ENCODE measurements at places on chromosomes 16 and 17. TPM values are rescaled to one million over a fixed set of nuclear protein-coding genes. Genes with fewer than 3 reads are reported as not detected.
A peak's percentile ranks its signal among the peaks of the same experiment; 100 is the strongest.

Gene USP43
- 2.7 TPM for total RNA-seq

Gene ASPA
- total RNA-seq, result not detected

Gene MLLT6
- total RNA-seq, result 17.5 TPM

Gene KLHDC4
- 24.6 TPM for total RNA-seq

Gene ARHGAP23
- 19.4 TPM for total RNA-seq

Gene EXOC3L1
- not detected for total RNA-seq

Gene KRT20
- total RNA-seq, result not detected

Gene NARF
- total RNA-seq, result 33.7 TPM

Gene KRT222
- not detected for total RNA-seq

Gene KRT14
- total RNA-seq, result 7.9 TPM

DNA sequence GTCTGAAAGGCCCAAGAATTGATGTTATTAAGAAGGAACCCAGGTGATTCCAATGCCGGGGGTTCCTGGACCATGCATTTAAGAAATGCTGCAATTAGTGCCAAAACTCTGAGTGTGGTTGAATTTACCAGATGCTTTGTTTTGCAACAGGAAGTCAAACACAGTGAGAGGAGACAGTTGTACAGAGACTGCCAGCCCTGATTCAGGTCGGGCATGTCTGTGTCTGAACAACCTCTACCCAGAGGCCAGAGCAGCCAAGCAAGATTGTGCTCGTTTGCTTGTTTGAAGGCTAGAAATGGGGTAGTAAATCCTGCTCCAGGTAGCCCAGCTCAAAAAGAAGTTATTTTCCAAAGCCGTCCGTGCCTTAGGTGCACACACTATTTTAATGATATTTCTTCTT, 412.4 kb upstream of the ERCC4 start:
- no peak for DNase-seq

DNA sequence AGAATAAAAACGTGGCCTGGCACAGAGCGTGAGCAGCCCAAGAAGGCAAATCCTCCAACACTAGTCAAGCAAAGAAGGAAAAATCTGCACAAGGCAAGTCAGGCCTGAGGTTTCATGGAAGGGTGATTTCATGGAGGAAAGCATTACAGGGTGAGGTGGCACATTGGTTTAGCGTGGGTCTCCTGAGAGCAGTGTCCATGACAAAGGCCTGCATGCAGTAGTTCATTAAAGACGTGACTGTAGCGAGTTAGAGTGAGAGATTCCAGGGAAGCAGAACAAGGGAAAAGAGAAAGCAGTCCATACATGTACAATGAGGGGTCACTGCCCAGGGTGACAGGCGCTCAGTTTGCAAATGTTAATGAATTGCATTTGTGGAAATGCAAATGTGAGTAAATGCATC, 285.0 kb upstream of the ERCC4 start:
- DNase-seq, result no peak

GRCh38 chr16:3021449-3022207, 1.5 kb downstream of the TNFRSF12A start:
- DNase-seq, result peak; percentile 100

DNA sequence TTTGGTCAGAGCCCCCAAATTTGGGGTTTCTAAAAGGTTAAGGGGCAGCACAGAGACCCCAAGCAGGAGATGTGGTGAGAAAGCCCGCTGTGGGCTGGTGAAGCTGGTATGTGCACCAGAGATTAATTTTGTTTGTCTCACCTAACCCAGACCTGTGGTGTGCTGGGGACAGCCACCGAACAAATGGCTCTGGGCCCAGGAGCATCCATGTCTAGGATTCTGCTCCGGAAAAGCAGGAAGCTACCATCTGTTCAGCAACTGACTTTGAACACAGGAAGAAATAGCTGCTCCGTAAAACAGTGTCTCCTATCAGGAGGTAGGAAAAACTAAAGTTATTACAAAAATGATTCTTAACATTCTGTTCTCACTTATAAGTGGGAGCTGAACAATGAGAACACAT, 2.7 kb upstream of the ZP2 start:
- DNase-seq, result no peak

DNA sequence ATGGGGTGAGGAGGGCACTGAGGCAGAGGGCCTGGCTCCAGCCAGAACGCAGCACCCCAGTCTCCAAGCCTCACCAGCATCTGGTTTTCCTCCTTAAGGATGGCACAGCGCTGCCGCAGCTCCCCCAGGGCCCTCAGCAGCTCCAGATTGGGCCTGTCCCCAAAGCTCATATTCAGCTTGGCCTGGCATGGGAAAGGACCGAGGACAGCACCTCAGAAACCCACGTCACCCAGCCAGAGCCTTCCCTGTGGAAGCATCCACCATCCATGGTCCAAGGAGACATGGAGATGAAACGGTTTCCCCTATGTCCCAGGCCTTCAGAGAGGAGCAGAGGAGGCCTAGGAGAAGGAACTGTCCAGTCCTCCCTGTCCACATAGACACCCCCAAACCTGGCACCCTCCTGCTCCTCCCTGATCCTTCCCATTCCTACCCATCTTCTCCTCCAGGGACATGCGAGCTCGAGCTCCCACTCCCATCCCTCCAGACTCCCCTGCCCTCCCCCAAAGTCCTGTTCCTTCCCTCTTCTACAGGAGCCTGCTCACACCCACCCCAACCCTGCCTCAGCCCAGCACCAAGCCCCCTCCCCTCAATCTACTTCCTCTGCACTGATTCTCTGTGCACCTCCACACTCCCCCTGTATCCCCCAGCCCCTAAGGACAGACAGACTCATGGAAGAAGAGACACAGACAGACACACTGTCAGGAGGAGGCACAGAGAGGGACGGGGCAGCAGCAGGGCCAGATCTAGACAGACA, 1.8 kb downstream of the TSPOAP1 start:
- DNase-seq, result no peak

DNA sequence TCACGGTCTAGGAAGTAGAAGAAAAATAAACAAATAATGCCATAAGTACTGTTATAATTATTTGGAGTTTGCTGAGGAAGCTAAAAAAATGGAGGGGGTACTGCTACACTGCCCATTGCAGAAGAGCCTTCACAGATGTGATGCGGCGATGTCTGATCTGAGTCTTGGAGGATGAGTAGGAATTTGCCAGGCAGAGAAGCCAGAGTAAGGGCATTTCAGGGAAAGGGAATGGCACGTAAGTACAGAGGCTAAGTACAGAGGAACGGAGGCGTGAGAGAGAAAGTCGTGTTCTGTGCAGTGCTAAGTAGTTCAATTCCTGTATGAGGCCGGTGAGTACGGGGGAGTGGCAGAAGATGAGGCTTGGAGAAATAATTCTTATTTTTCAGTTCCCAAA, 741 bp upstream of the GRB2 start:
- DNase-seq, result no peak

- peak; percentile 79 for DNase-seq
Measured at GRCh38 chr17:75814900-75815373, 29.3 kb downstream of the UNC13D start.

- no peak for DNase-seq
Measured at GRCh38 chr16:89691231-89691985, 4.9 kb downstream of the CDK10 start.

DNA sequence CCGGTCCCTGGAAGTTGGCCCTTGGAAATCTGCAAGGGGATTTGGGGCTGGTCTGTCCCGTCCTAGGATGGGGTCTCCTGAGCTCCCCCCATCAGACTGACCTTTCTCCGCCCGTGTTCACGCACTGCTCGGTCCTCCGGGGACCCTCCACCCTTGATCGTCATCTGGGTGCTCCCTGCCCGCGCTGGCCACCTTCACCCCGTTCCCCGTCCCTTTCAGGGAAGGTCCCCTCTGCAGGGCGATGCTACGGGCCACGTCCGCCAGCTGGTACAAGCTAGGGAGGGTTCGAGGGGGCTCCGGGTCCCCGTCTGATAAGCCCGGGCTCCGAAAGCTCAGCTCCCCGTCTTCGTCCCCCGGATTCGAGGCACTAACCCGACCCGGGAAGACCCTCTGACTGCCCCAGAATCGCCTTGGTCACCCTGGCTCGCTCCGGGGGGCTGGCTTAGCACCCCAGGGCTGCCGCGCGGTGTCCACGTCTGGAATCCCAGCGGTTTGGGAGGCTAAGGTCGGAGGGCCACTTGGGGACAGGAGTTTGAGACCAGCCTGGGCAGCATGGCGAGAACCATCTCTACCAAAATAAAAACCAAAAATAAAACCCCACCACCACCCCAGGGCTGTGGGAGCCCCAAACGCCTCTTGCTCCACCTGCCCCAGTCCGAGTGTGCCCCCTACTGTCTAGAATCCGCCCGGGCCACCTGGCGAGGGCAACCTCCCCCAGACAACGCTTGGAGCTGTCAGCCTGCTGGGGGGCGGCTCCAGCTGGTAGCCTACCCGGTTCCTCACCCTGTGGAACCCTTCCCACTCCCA, 1.1 kb upstream of the SLC43A2 start:
- DNase-seq, result peak; percentile 16

GRCh38 chr17:29237476-29238132, 9.1 kb upstream of the CRYBA1 start:
- DNase-seq, result no peak

- peak; percentile 75 for DNase-seq
Measured at GRCh38 chr16:66030036-66030435, 336.5 kb upstream of the CDH5 start.

DNA sequence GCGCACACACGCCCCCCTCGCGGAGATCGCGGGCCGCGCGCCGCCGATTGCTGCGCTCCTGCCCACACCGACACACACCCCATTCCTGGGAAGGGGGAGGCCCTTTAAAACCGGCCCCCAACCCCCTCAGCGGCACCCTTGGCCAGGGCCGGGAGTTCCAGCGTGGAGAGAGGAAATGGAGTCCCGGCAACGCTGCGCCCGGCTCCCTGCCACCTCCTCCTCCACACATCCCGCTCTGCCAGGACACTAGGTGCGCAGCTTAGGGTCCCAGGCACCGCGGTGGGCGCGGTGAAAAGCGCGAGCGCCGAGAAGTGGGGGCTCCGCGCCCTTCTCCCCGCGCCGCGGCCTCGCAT, 397 bp downstream of the CDC42EP4 start:
- peak; percentile 68 for DNase-seq

DNA sequence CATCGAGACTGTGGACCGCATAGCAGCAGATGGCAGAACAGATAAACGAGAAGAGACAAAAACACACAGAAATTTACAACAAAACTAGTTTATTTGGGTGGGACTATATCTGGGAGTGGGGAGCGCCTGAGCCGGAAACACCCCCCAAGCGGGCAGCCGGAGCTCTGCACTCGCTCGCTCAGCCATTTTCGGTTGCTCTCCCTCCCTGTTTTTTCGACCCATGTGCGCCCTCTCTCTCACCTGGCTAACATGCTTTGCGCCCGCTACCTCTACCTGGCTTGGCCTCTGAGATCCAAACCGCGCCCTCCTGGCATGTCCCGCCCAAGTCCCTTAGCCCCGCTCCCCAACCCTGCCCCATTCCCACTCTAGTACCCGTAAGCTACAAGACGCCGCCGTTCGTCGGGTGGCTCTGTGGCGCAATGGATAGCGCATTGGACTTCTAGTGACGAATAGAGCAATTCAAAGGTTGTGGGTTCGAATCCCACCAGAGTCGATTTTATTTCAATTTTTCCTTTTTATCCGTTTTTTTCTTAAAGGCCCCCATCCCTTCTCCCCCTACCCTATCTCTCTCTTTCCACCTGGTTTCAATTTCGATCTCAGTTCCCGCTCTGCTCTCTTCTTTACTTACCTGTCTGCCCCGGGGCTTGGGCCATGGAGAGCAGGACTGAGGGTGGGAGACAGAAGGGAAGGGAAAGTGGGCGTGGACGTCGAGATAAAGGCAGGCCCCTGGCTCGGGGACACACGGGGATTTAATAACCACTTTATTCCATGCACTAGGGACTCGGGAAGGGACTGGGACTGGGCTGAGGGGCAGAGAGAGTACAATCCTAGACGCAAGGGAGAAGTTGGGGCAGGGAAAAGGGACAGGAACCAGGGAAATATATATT, 2.4 kb upstream of the ALOXE3 start:
- peak; percentile 74 for DNase-seq

DNA sequence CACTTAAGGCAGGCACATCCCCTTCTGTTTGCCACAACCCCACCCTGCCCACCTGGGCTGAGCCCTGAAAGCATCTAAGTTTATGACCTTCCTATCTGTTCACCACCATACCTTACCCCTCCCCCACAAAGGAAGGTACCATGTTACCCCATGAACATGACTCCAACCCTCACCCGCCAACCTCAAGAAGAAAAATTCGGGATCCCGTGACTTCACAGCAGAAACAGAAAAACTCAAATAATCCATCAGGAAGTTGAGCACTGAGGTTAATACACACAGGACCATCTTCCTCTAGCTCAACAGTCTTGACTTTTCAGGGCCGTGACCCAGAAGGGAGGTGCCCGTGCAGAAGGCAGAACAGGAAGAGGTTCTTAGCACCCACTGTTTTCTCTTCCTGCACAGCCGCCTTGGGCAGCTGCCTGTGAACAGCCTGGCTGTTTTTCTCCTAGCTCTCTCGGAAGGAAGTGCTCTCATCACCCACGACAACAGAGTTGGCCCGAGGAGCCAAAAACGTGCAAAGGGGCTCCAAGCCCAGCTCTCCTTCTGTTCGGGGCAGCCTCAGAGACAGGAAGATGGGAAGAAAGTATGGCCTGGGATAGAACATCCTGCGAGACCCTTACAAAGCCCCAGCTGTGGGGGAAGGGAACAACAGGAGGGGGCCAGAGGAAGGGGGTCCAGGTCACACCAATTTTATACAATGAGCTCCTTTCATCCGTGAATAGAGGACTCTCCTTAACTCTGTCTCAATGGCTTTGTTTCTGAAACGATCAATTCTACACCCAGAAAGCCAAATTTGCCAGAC, 101.1 kb downstream of the XYLT1 start:
- DNase-seq, result no peak

DNA sequence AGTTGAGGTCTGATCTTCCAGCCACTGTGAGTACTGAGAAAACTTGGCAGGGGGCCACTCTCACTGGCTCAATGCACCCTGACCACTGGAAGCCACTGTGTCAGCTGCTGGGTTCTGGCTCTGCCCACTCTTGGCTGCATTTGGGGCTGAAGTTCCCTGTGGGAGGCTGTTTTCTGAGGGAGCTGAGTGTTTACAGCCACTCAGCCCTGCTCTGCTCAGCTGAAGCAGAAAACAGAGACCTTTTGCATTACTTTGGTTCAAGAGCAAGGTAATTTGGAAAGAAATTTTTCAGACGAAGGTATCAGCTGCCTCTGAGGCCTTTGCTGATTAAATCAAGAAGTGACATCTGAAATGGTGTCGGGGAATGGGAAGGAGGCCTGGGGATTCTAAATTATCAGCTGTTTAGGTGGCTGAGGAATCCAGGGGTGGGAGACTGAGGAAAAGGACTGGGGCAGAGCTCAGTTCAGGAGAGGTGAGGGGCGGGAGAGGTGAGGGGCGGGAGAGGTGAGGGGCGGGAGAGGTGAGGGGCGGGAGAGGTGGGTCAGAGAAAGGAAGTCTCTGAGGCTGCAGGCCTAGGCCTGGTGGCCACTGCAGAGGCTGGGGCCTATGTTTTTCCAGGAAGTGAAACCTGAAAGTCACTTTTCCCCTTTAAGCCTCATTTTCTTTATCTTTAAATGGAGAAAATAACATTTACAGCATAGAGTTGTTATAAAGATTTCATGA, at the start of gene ACSM5:
TSS of gene ACSM5 (plus strand) at position 137 of the 723 bp plus-strand sequence. CDS start 1,951 bp downstream, outside the sequence.
- DNase-seq, result peak; percentile 84

DNA sequence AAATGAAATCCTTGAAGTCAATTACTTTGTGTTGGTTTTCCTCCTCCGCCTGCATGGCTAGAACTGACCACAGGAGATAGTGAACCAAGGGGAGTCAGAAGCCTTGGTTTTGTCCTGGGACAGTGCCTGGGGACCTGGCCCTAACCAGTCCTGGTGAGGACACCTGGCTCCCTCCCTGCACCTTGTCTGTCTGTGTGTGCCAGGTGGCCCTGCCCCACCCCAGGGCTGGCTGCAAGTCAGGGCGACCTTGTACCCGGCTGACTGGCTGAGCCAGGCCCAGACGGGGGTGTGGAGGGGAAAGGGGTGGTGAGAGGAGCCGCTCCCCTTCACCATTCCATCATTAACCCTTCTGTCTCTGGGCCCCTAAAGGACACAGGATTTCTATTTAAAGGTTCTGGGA, 3.4 kb downstream of the RAPGEFL1 start:
- no peak for DNase-seq

GRCh38 chr16:54318941-54319340, 32.4 kb upstream of the IRX3 start:
- peak; percentile 73 for DNase-seq

Data from MG63 (cell line).